ENCODE measurements at places on chromosomes 1 and 21.

DNA sequence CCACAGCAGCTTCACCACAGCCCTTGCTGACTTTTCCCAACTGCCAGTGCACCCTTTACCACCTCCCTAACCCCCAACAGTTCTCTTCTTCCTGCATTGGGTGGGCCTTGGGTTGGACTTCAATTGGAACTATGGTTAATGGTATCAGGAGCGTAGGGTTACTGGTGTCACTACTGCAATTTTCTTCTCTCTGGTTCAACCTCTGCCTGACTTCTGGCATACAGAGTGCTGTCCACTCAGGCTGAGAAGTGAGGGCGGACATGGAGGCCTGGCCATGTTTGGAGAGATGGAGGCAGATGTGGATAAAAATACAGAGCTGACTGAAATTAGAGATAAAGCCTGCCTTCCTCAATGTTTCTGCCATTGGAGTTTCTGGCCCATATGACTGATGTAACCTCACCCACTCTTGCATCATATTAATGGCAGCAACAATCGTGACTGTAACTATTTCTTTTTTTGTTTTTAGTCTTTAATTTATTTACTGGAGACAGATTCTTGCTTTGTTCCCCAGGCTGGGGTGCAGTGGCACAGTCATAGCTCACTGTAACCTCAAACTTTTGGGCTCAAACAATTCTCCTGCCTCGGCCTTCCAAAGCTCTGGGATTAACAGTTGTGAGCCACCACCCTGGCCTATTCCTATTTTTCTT, 87.8 kb downstream of the NAV1 start:
- DNase-seq = no peak

DNA sequence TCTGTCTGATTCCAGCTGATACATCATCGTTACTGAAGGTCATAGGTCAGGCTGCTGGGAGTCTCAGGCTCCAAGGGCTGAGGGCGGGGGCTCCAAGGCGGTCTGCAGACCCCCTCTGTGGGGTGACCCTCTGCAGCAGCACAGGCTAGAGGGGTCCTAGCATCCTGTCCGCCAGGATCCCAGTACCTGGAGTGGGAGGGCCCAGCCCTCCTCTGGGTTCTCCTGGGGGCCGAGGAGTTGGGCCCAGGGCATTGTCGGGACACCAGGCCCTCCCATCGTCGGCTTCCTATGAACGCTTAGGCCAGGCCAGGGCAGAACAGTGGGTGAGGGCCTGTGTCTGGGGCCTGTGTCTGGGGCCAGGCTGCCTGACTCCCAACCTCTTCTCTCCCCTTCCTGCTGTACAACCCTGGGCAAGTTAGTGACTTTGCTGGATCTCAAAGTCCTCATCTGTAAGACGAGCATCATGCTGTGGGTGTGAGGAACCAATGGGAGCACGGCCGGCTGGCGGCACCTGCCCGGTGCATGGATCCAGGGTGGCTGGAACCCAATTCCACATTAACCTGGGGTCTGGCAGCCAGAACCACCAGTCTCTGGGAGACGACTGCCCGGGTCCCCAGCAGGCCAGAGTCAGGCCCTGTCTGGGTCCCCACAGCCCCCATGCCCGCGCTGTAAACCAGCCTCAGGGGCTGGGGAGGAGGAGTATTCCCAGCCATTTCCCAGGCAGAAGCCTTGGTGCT, 56.2 kb upstream of the COL18A1 start:
- DNase-seq = no peak

GRCh38 chr1:167457936-167458584, 60.3 kb downstream of the CD247 start:
- DNase-seq = no peak

GRCh38 chr1:65179148-65179547, 31.1 kb downstream of the AK4 start:
- no peak for DNase-seq

DNA sequence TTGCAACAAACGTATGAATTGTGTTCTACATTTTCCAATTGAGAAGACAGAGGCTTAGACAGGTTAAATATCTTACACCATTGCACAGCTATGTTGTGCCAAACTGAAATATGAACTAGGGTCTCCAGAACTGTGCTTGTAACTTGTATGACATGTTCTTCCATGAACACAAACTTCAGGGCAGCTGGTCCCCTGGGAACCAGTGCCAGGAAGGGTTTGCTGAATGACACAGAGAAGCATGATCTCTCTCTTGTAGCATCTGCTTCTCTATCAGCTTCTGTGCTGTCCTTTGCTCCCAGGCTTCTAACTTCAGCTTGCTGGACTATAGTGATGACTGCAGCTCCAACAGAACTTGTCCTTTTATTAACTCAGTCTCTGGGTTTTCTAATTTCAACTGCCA, 385.5 kb downstream of the SIPA1L2 start:
- no peak for DNase-seq

- DNase-seq = no peak
Observed at GRCh38 chr21:38903690-38904139, 98.0 kb downstream of the ETS2 start.

DNA sequence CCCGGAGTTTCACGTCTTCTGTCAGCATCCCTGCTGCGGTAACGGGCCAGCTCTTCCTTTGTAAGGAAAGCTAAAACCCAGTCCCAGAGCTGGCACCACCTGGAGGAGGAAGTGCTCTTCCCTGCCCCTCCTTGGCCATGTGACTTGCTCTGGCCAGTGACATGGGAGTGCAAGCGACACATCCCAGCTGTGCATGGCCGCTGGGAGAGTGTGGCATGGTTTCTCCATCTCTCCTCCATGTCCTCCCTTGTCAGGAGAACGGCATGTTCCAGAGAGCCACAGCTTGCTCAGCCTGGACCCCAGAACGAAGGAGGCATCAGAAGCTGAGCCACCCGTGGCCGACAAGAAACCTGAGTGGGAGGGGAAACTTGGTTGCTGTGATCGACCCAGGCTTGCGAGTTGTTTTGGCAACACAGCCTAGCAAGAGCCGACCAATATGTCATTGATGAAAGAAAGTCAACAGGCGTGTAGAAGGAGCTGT, 2.7 kb upstream of the PRXL2B start:
- DNase-seq = no peak

- DNase-seq = no peak
Observed at GRCh38 chr1:197675583-197676208, 99.6 kb downstream of the DENND1B start.

- DNase-seq = no peak
Observed at GRCh38 chr1:95257758-95258157, 23.7 kb downstream of the RWDD3 start.

DNA sequence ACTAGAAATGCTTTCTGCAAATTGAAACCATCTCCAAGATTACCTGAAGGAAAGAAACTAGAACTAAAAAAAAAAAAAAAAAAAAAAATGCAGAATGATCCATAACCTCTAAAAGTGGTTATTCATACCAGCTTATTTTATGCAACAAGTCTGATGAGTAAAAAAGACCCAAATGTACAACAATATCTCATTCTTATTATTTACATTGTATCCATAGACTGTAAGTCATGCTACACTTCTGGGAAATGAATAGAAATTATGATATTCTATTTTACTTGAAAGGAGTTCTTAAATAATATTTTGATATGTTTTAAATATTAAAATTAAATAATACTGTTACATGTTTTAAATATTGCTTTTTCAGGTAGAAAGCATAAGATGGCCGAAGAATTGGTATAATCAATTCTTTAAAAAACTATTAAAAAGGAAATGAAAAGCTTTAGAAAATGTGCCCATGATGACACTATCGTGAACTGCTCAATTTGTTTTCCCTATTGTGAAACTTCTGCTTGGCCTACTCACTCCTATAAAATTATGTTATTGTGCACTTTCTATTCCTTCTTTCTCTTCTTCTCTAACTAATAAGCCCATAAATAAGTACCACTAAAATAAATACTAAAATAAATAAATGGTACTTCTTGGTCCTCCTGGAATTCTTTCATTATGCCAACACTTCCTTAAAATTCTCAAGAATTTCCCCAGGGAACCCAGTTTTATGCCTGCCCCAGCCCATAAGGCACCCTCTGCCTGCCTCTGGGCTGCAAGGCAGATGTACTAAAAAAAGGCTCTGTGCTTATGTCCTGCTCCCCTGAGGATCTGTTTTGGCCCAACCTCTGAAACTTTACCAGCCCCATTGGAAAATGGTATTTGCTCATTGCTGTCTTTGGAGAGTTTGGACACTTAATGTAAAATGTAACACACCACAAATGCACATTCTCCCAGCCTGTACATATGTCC, 18.1 kb downstream of the SAMSN1 start:
- DNase-seq = no peak

DNA sequence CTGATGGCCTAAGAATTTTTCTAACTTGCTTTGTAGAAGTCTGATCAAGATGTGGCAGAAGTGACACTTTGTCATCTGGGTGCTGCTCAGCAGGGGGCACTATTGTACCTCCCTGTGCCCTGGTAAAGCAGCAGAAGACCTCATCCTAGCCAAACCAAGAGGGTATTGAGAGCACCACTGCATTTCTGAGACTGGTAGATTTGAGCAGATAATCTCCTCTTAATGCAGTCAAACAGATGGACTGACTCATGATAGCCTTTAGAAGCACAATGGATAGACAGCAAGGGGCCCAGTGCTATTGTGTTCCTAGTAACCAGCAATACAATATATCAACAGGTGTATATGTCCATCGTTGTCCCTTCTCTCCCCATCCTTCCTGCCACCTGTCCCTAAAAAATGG, 5.7 kb downstream of the TPM3 start:
- DNase-seq = no peak

DNA sequence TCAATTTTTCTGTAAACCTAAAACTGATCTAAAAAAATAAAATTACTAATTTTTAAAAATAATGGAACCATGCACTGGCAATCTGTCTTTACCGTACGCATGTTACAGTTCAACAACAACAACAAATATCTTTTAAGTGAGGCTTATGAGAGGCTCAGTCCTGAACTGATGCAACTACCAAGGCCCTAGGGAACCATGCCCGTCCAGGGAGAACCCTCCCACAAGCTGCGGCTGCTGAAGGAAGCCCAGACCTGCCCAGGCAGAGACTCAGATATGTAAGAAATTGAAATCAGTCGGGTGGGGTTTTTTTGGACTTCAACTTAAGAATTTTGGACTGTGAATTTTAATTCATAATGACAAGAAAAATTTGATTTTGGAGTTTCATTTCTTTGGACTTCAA, 91.1 kb downstream of the NPHP4 start:
- DNase-seq = no peak

- no peak for DNase-seq
Observed at GRCh38 chr1:2535981-2536380, 5.9 kb upstream of the HES5 start.

GRCh38 chr21:41663805-41664788, 102.8 kb downstream of the RIPK4 start:
- DNase-seq = no peak
